ENCODE measurements at places on chromosomes 13 and 19.

- DNase-seq = no peak
These were observed 73.2 kb upstream of the SLC15A1 start for GRCh38 chr13:98825659-98826058.

- DNase-seq = no peak
These were observed 64.9 kb downstream of the EDNRB start for GRCh38 chr13:77853703-77854102.

- DNase-seq = no peak
These were observed 3.3 kb downstream of the ALOX5AP start for GRCh38 chr13:30738526-30739236.

DNA sequence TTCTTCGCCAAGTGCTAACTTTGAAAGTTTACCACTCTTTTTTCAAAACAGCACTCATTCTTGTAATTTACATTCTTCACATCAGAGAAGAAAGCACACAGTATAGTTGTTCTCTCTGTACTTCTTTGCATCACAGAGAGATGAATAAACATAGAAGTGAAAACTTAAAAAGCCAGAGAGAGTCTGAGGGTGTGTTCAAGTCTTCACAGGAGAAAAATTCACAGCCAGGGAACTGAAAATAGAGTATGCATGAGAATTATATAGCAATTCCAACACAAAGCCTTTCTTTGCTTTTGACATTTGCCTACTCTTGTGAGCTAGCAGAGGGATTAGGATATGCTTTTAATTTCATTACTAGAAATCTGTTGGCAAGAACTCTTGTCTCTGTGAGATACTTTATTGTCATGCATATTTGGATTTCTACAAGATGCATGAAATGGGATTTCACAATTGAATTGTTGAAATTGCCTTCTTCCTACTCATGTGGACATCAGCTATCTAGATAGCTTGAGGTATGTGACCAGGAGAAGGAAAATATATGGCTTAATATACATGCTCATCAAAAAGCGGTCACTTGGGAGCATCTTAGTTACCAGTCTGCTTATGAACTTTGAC is 166.1 kb downstream of the SLC7A1 start:
- no peak for DNase-seq

GRCh38 chr19:42378225-42379215 is 11.6 kb downstream of the CNFN start:
- no peak for DNase-seq
